NCI-H187 (cell line): ENCODE measurements at places on chromosomes 7 and 10.

DNA sequence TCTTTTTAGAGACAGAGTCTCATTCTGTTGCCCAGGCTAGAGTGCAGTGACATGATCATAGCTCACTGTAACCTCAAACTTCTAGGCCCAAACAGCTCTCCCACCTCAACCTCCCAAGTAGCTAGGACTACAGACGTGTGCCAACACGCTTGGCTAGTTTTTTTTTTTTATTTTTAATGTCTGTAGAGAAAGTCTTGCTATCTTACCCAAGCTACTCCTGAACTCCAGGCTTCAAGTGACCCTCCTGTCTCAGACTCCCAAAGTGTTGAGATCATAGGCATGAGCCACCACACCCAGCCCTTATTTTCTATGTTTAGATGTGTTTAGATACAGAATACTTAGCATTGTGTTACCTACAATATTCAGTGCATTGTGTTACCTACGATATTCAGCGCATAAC is 46.4 kb downstream of the KMT2E start:
- no peak for DNase-seq

- no peak for DNase-seq
Observed at GRCh38 chr10:12484941-12485805, 135.8 kb downstream of the CAMK1D start.

DNA sequence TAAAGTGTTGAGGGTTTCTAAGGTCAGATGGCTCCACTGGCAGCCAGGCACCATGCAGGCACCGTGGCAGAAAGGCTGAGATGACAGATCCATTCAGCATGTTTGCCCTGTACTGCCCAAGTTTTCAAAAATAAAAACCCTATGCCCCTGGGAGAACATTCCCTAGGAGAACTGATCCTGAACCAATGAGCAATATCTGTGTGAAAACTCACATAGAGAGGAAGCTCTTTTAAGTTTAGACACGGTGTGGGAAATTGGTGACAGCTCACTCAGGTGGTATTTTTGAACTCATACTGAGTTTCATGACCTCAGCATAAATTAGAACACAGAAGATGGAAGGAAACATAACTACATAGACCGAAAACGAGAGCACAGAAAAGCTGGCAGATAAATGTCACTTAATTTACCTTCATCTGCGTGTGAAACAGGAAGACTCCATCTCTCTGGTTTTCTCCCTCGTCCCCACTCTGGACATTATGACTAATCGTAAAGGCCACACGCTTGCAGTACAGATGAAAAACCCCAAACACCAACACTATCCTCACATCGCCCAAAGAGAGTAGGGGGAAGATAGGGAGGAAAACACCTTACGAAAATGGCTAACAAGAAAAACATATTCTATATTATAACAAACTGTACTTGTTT is 127.8 kb downstream of the ICA1 start:
- DNase-seq: no peak

- no peak for DNase-seq
Observed at GRCh38 chr7:48154792-48155413, 16.4 kb upstream of the ABCA13 start.

DNA sequence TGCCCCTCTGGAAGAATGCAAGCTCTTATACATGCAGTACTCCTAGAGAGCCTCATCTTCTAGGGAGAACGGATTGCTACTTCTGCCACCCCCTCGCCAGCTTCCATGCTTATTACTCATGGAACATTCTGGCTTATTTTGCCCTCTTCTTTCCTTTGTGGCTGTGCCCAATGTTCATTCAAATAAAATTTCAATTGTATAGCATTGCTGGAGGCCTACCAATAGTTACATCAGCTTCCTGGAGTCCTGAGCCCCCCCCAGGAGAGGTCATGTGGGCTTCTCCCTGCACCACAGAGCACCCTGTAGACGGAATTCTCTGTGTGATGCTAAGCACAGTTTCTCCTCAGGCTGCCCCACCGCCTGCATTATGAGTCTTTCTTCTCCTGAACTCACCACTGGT is 1094.0 kb downstream of the KCNMA1 start:
- DNase-seq: no peak

DNA sequence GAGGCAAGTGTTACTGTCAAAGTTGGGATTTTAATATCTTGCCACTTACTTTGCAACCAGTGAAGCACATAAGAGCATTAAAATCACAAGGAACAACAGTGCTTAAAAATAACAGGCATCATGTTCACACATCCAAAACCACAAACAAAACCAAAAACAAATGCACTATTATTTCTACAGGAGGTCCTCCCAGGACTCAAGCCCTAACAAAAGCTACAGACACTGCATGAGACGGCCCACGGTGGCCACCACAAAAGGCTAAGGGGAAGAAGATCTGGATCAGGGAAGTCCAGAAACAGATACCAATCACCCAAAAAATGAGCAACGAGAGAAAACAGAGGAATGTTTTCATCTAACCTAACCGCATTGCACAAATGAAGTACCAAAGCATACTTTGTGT is 158.4 kb downstream of the ZMYND11 start:
- DNase-seq: no peak

DNA sequence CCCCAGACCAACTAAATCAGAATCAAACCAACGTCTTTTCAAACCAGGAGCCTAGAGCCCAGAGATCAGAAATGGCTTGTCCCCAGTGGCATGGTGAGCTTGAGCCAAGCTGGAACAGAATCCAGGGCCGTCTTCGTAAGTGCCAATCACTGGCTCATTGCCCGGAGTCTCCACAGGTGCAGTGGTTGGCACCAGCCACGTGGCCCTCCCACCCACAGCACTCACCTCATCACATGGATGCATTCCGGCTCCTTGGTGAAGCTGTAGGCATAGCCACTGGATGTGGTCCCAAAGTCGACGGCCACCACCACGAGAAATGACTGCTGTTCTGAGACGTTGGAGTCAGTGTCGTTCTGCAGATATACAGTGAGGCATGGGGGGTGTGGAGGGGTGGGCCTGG is 37.4 kb downstream of the HSPA12A start:
- no peak for DNase-seq
